ENCODE measurements at places on chromosomes 7 and 10.

- DNase-seq: no peak
Observed at GRCh38 chr7:79872176-79872575, 262.5 kb upstream of the GNAI1 start.

DNA sequence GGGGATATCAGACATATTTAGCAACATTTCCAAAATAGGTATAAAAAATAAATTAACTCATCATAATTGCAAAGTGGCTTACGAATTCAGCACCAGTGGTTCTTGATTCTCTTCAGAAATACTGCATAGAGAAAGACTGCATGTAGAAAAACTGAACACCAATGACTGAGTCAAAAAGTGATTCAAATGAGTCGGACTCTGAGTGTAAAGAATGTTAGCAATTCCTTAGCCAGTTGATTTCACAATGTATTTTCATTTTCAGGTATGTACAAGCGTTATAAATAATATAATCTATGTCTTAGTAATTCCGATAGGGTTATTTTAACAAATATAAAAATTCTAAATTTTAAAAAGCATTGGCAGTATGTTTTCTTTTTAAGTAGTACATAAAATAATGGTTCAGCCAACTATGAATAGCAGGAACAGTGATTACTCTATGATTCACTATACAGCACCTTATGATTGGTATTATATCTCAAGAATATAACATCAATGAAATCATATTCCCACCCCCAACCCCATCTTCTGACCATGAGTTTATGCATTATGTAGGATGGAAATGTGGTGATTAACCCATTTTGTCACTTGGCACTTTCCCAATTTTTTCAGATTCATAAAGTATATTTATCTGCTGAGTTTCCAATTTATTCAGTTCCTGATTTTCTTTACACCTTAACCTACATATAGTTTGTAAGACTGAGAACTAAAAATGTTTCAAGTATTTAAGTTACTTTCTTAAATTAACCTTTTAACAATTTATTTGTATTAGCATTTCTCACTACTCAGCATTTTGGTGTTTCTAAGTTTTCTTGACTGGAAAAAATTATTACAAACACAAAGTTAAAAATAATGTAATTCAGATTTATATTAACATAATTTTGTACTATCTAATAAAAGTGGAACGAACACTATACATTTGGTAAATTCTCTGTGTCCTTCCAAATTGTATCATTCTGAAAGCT is 33.9 kb downstream of the DNAJC1 start:
- no peak for DNase-seq

GRCh38 chr7:158374586-158374985 is 213.0 kb downstream of the PTPRN2 start:
- DNase-seq: no peak

- no peak for DNase-seq
Observed at GRCh38 chr10:31886885-31887284, 41.7 kb downstream of the ARHGAP12 start.

DNA sequence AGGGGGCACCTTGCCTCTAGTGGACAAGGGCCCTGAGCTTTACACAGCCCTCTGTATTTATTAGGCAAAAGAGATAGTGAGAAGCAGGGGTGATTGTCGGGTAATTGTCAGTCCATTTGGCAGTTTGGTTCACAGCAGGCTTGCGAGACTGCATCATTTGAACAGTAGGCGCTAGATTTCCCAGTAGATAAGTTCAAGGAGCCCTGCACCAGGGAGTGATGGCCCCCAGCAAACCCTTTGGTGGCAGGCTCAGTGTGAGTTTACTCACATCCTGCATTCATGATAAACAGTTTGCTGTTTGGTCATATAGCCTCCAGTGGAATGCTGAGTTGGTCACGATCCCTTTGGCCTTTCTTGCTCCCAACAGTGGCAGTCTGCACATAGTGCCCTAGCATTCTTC is 59.4 kb downstream of the MARCHF5 start:
- DNase-seq: no peak

DNA sequence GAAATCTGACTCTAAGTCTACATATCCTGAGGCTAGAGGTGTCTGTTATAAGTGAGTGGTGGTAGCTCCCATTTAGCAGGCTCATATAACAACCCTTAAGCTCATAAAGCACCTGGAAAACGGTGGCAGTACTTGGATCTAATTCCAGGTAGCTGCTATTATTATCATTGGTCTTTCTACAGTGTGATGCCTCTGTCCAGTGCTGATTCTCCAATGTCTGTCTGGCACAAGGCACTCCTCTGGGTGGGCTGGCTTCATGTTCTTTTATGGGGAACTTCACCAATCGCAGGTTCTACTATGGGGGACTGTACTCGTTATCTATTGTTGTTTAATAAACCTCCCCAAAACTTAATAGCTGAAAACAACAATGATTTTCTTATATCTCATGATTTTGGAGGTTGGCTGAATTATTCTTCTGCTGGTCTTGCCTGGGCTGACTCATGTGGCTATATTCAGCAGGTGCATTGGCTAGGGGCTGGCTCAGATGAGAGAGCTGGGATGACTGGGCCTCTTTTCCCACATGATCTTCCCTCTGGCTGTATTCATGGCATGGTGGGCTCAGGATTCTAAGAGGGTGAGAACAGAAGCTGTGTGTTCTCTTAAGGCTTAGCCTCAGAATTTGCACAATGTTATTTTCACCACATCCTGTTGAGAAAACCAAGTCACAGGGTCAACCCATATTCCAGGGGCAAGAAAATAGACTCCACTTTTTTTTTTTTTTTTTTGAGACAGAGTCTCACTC is 93.0 kb upstream of the PCGF5 start:
- DNase-seq: peak; percentile 26

DNA sequence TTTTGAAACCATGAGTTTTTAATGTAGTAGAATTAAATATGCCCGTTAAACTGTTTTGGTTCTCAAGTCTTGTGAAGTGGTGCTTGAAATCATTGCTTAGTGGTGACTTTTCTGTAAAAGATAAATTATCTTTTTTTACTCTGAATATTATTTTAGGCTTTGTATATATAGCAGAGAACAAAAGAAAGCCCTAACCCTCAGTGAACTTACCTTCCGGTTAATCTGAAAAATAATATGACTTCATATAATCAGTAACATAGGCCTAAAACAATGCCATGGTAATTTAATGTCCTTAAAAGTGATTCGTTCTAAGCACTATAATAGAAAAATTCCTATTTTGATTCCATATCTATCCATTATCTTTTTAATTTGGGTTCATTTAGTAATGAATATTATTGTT is 21.8 kb downstream of the AKAP9 start:
- no peak for DNase-seq

- DNase-seq: no peak
Observed at GRCh38 chr10:102753718-102754117, 10.0 kb downstream of the WBP1L start.

DNA sequence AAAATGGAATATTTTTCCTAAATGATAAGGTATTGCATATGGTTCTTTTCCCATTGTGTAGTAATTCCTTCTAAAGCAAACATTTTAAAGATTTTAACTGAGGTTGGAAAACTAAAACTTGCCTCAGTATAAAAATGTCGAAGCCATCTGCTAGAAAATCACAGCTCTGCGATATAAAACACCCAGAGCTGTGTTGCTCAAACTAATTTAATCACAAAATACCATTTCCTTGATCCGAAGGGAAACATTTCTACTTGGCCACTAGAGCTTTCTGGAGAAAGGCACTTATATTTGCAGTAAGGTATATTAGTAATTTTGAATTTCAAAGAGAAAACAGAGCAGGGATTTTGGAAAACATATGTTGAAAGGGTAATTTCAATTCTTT is 209.2 kb upstream of the ZNF32 start:
- DNase-seq: no peak

GRCh38 chr10:103613616-103614015 is 120.1 kb downstream of the NEURL1 start:
- no peak for DNase-seq

DNA sequence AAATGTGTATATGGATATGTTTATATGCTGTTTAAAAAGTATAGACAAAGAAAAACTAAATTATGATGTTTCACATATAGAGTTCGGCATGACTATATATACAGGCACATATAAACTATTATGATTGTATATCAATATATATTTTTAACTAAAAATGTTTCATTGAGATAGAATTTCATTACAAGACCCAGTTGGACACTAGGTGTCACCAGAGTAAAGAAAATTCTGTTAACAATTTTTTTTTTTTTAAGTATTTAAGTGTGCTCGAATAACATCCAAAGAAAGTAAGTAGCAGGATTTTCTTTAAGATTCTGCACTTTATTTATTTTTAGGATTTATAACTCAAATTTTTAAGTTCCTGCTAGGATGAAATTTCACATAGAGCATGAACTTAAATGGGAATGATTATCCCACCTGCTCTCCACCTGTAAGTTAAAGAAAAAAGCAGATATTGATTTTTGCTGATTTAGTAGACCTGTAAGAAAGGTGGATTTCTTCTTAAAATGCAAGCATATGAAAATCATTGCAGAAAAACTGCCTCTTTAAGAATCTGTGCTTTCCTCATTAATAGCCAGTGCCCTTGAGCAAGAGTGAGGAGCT is 961.5 kb downstream of the PCDH15 start:
- peak; percentile 28 for DNase-seq

DNA sequence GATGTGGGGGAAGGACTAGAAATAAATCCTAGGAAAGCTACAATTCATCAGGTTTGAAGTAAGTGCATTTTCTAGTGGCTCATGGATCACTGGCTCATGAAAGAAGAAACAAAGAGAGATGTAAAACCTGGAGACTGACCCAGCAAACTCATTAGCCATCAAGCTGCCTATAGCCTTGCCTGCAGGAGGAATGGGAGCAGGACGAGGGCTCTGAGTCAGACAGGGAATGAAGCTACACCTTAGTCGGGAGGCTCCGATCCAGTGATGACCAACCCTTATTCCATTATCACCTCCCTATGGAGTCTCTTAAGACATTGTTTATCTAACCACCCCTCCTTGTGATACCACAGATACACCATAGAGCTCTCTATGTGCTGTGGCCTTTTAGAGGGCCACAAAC is 112.5 kb upstream of the WDR11 start:
- DNase-seq: no peak

- DNase-seq: no peak
Observed at GRCh38 chr10:116005301-116005700, 267.7 kb downstream of the GFRA1 start.

GRCh38 chr7:4249241-4249640 is 432.9 kb upstream of the FOXK1 start:
- no peak for DNase-seq

GRCh38 chr10:27820637-27821036 is 75.0 kb upstream of the MKX start:
- DNase-seq: no peak

- DNase-seq: peak; percentile 56
Observed at GRCh38 chr10:80460399-80461207, 6.5 kb downstream of the TSPAN14 start.
